NB4 (cell line): ENCODE measurements at places on chromosomes 13 and 19.

GRCh38 chr19:3105641-3106508 lies 11.7 kb downstream of the GNA11 start:
- no peak for DNase-seq

DNA sequence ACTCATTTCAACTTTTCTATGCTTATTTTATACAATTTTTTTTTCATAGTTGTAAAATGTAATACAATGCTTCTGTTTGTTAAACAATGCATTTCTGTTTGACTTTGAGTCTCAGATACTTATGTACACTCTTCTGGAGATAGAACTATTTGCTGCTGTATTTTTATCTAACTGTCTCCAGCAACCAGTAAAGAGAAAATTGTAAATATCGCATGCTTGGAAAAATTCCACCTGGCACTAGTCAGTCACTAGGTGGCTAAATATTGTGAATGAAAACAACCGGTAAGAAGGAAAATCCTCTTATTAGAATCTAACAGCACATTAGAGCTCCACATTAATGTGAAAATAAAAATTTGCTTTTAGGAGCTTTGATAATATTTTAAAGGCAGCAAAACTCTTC lies 876.5 kb downstream of the PCDH9 start:
- DNase-seq = no peak

DNA sequence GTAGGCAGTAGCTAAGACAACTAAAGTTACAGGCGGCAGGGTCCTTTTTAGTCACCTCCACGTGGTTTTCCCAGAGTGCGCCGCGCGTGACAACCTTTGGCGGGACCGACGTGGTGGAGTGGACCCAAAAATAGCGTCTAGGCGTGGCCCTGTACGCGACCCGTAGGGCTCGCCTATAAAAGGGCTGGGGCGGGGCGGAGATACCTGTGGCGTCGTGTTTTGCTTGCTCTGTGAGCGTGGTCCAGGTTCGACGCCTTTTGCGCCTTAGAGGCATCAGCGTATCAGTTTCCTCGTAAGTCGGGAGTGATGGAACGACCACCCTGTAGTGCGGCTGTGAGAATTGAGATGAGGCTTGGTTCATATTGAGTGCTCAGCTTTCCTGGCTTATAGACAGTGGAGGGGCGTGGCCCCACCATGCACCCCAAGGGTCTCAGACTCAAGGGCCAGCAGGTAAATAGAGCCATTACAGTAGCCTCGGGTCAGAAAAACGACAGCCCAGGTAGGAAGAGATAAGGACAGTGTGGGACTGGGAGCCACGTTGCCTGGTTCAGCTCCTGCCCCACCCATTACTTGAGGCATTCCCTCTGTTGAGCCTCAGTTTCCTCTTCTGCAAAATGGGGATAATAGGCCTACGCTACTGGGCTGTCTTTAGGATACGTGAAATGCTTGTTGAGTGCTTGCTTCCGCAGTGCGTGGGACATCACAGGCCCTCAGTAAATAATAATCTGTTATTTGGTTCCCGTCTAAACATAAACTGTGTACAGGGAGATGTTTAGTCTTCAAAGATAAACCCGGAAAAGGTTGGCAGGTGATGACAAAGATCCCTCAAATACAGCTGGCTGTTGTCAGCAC lies 693 bp upstream of the TMED1 start:
- DNase-seq = peak; percentile 89

- no peak for DNase-seq
Observed at GRCh38 chr19:15259907-15260306, 27.7 kb upstream of the EPHX3 start.

- DNase-seq = no peak
Observed at GRCh38 chr13:51249255-51249654, 27.1 kb downstream of the FAM124A start.

GRCh38 chr13:23159205-23159759 lies 21.5 kb upstream of the SGCG start:
- peak; percentile 50 for DNase-seq

GRCh38 chr13:100976993-100977392 lies 302.4 kb upstream of the TMTC4 start:
- no peak for DNase-seq

DNA sequence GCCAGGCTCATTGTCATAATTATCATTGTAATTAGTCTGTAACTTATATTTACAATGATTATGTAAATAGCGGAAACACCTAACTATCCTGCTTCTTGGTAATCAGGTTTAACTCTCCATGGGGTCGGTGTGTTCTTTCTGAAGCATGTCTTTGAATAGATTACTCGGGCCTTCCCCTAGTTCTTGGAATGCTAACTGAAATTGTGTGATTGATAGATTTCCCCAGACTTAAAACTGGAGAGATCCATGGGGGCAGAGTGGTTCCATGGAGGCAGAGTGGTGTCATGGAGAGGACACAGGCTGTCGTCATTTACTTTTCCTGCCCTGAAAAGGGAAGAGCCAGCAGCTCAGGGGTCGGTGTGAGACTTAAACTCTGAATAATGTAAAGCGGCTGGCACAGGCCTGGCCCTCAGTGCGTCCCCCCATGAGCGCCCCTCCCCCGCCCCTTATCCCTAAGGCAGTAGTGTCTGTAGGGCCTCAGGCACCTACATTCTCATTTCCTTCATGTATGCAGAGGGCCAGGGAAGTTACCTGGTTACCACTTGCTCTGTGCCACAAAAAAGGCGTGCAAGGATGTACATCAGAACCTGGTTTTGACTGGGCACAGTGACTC lies 225.1 kb downstream of the TM9SF2 start:
- DNase-seq = no peak

DNA sequence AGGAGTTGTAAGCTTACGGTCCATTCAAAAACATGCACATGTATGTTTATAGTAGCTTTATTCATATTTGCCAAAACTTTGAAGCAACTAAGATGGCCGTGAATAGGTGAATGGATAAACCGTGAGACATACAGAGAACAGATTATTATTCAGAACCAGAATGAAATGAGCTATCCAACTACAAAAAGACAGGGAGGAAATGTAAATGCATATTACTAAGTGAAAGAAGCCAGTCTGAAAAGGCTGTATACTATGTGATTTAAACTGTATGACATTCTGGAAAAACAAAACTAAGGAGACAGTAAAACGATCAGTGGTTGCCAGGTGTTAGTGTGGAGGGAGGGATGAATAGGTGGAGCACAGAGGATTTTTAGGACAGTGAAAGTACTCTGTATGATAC lies 19.9 kb downstream of the NDFIP2 start:
- DNase-seq = no peak

GRCh38 chr13:26185720-26186117 lies 36.4 kb downstream of the RNF6 start:
- no peak for DNase-seq

DNA sequence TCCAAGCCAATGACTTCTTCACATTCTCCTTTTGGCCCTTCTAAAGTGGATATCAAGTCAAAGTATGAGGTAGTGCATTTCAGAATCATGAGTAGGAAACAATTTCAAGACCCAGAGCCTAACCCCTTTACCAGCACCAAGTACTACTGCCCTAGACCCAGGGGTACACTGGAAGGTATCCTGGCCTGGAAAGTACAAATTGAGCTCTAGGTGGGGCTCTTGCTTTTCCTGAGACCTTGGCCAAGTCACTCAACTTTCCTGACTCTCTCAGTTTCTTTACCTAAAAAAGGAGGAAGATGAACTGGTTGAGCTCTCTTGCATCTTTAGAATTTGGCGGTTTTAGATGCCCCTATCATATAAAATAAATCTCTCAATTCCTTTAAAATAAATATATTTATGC lies 204.7 kb downstream of the FGF14 start:
- DNase-seq = peak; percentile 17

DNA sequence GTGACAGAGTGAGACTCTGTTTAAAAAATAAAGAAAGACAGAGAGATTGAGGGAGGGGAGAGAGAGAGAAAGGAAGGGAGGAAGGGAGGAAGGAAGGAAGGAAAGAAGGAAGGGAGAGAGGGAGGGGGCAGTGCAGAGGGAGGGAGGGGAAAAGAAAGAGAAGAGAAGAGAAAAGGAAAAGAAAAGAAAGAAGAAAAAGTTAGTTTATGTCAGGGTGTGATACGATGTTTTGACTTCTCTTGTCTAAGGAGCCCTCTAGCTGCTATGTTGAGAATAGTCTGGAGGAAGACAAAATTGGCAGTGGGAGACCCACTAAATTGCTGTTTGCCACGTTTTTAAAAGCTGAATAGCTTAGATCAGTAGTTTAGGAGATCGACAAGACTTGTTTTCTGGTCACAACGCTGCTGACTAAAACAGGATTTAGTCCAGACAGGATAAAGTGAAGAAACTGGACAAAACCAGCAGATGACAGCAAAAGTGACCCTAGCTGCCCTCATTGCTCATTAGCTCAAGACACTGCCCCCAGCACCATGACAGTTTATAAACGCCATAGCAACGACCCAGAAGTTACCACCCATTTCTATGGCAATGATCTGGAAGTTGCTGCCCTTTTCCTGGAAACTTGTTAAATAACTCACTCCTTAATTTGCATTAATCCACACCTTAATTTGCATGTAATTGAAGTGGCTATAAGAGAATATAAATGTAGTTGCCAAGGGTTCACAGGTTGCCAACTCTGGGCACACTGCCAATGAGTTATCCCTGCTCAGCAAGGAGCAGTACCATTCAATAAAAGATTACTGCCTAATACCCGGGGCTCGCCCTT lies 11.1 kb downstream of the TEX101 start:
- DNase-seq = peak; percentile 26

DNA sequence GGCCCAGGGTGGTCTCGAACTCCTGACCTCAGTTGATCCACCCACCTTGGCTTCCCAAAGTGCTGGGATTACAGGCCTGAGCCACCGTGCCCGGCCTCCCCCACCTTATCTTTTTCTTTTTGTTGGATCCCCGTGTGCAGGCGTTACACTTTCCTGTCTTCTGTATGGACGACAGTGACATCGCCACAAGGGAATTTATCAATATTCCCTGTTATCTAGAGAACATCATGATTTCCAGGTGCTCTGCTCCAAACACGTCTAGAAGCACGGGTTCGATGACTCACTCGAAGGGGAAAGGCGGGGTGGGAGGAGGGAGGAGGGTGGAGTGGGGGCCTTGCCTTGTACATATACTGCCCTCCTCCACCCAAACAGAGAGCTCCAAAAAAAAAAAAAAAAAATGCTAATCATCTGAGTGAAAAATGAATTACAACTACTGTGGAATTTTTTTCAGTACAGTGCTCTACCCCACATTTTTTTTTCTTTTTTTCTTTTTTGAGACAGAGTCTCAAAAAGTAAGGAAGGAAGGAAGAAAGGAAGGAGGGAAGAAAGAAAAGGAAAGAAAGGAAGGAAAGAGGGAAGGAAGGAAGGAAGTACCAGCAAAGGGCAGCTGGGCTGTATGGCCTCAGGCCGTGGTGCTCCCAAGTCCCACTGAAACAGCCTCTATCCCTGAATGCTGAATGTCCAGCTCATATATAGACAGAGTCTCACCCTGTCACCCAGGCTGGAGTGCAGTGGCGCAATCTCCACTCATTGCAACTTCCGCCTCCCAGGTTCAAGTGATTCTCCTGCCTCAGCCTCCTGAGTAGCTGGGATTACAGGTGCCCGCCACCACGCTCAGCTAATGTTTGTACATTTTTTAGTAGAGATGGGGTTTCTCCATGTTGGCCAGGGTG lies 36.8 kb downstream of the INSR start:
- DNase-seq = no peak

- no peak for DNase-seq
Observed at GRCh38 chr13:40163066-40164000, 503.1 kb downstream of the FOXO1 start.

GRCh38 chr13:98142380-98143156 lies at the start of gene FARP1:
Gene FARP1, plus strand, starts transcription at chr13:98143094. Its CDS starts 70,149 bp downstream, at chr13:98213243.
- DNase-seq = peak; percentile 22

GRCh38 chr13:28271056-28271840 lies 132.9 kb downstream of the PAN3 start:
- peak; percentile 54 for DNase-seq

DNA sequence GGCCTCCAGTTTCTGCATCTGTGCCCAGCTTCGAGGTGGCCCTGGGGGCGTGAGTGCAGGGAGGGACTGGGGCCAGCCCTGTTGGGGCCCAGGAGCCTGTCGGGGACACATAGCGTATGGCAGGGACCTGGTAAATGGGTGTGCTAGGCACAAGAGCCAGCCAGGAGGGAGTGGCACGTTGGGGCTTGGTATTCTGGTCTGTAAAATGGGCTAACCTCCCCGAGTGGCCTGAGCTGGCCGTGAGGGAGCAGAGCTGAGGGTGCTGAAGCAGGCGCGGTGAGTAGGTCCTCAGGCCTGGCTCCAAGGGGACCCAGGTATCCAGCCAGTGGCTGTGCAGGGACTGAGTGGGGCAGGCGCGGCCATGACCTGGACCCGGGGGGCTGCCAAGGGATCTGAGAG lies 4.3 kb downstream of the PTOV1 start:
- no peak for DNase-seq

DNA sequence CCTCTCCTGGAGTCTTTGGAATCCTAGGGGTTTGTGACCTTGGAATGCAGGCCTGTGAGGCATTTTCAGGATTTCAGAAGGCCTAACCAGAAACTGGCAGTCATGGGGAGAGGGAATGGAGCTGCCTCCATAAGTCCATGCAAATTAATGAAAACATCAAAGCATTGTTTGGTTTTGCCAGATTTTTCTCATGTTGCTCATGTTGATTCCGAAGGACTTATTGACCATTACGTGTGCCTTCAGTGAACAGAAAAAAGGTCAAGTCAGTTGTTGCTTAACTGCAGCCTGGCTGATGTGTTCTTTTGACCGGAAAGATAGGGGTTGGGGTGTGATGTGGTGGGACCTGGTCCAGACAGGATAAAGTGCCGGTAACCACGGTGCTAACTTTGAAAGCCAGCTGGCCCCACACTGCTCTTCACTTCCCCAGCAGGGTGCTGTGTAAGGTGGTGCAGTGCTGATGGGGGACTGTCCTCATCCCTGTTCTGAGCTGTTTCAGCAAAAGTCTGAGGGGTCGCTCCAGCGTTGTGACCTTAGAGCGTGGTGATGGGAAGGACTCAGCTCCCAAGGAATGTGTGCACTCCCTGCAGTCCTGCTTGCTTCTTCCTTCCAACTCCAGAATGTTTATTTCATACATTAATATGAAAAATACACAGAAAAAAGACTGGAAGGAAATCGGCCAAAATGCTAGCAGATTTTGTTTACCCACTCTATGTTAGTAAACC lies 3.5 kb downstream of the RNF113B start:
- no peak for DNase-seq

GRCh38 chr13:48720621-48721020 lies 66.9 kb downstream of the CYSLTR2 start:
- no peak for DNase-seq

DNA sequence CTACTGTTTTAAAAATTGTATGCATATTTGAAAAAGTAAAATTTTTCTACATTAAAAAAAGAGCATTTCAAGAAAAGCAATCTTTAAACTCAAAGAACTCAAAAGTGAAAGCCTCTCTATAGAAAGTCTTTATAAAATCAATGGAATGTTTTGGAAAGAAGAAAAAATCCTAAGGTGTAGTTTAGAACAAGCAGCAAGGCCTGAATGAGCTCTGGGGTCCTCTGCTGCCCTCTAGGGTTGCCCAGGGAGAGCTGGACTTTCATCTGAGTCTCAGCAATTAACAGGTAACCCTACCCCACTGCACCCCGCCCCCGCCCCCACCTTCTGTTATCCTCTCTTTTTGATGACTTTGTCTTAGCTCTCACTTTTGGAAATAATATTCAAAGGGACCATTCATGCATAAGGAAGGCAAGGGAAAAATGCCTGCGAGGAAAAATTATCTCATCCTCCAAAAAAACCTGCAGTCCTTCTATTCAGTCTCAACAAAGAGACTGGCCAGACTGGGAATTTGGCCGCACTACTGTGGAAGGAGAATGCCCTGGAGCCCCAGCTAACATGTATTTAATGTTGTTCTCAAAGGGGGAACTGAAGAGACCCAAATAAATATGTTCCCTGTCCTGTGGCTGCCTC lies 24.1 kb downstream of the SLC25A30 start:
- DNase-seq = peak; percentile 67

GRCh38 chr13:94093652-94094315 lies 385.7 kb downstream of the DCT start:
- DNase-seq = no peak
